ENCODE measurements at places on chromosomes 7 and 10. TPM values are rescaled to one million over a fixed set of nuclear protein-coding genes. Genes with fewer than 3 reads are reported as not detected.

TMEM178B gene
- polyA plus RNA-seq: not detected

OR9A2 gene
- polyA plus RNA-seq: not detected

CFAP69 gene
- not detected for polyA plus RNA-seq

AKR1C8 gene
- not detected for polyA plus RNA-seq

EMX2 gene
- polyA plus RNA-seq: not detected

GRCh38 chr10:117968354-117969182, 78.2 kb downstream of the RAB11FIP2 start:
- no peak for DNase-seq

DNA sequence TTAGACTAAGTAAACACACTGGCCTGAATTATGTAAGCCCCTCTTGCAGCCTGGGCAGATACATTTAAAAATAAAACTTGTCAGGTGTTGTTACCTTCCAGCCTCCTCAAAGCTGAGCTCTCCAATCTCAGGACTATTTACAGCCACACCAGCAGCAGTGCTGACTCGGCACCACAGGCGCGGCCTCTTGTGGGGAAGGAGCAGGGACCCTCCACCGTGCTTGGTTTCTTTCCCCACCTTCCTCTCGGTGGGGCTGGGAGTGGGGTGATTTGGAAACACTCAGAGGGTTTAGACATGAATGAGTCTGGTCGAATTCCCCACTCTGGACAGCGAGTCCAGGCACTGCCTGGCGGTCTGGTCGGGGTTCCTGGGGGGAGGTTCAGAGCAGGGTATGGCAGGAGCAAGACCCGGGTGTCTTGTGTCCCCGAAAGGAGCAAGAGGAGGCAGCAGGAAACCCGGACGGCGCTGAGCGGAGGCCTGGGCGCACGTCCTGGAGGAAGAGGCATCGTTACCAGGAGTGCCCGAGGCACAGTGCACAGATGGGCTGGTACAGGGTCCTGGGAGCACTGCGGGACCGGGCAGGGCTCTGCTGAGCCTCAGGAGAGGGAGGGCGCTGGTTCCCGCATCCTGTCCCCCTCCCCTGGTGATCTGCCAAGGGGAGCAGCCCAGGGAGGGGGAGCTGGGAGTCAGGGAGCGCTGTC, 29.2 kb upstream of the CFAP46 start:
- DNase-seq: no peak

GRCh38 chr10:63976538-63976937, 455.3 kb downstream of the REEP3 start:
- DNase-seq: no peak

DNA sequence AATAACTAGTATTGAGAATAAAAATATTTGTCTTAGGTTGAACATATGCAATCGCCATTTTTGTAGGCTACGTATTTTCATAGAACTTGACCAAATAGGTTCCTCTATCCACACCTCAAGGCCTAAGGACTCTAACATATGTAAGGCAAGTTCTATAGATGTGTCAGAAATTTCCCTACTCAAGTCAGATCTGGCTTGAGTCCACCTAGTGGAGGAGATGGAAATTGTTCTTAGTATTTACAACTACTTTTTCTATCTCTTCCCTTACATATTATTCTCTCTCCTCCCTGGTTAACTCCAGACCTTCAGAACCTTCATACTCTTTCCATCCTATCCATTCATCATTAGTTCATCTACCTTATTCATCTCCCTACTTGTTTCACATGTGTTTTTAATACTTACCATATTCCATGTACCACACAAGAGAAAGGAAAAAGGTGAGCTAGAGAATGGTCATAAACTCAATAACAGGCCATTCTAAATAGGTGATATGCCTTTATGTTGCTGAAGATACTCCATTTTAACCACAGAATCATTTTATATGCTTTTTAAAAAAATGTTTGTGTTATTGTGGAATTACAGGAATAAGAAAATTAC, 174.5 kb upstream of the HDAC9 start:
- no peak for DNase-seq

DNA sequence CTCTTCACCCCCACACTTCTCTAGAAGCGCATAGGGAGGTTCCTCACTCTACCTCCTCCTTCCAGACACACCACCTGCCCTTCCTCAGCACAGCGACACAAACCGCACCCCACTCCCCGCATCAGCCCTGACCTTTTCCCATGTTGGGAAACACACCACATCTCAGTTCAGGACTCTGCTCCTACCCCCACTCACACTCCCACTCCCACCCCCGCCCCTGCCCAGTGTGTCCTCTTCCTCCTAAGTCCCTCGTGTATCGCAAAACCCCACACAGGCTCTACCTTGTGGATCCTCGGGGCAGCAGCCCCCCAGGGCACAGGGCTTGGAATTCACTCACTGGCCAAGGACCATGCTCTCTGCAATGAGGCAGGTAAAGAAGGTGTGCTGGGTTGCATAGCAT, 4.2 kb upstream of the AOC1 start:
- no peak for DNase-seq

DNA sequence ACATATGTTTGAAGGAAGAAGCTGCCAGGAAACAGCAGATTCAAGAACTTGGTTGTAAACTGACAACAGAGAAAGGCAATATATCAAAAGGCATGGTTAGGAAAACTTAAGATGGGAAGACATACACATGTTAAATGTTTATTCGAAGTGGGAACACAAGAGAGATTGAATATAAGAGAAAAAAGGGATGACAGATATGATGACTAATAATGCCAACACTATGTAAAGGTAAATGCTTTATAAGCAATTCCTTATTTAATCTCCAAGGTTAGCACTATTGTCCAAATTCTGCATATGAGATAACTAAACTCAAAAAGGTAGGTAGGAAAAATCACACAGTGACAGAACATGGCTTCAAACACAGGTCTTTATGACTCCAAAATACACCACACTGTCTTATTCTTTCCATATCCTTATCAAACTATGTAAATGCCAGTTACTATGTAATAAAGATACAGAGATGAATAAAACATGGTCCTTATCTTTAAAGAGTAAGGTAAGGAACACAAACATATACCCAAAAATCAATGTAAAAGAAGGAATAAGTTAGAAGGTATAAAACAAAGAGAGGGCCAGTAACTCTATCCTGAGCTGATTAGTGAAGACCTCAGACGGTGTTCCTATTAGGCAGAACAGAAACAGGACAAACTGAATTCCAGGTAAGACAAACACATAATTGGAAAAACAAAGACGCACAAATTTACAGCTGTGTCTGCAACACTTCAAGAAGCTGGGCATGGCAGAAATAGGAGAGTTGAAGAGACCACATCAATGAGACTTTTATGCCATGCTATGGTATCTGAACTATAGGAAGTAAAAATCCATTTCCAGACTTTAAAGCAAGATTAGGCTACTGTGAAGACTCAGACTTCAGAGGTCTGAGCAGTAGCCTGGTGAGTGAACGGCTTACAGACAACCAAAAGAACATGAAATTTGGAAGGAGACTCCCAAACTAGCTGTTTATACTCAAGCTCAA, 56.1 kb downstream of the ABI1 start:
- DNase-seq: no peak

DNA sequence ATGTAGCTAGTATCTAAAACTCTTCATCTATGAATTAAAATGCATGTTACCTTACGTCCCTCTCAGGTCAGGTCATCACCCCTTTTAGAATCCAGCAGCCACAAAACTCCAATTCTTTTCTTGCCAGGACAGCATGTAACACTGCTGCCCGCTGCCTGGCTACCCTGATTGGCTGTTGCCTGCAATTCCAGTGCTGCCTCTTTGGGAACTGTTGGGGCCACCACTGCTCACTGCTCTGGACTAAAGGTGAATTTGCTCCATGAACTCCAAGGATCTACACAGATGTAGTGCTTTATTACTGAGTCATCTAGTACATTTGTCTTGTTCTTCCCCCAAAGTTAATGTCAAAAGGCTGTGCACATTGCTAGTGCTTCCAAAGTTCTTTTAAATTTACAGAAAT, 40.4 kb downstream of the SCIN start:
- DNase-seq: no peak

DNA sequence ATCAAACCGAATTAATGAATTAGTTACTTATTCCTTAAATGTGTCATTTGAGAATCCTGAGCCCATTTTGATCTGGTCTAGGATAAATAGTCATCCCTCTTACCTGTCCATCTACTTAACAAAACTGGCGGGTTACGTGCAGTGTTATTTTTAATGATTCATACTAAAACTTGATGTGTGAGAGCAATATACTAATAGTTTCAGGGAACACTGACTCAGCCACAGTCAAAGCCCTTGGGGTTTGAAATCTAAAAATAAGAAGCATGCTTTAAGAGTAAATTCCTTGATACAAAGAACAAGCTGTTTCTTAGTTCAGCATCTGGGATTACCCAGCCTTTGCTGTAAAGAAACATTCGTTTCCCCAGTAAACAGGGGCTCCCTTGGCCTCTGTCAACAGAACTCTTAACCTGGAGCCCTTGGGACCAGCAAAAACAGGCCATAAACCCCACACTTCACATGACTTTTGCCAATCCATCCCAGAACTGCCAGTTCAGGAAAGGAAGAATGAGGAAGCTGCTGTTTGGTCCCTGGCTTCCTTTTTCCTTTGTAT, 370.6 kb upstream of the IGFBP3 start:
- no peak for DNase-seq

DNA sequence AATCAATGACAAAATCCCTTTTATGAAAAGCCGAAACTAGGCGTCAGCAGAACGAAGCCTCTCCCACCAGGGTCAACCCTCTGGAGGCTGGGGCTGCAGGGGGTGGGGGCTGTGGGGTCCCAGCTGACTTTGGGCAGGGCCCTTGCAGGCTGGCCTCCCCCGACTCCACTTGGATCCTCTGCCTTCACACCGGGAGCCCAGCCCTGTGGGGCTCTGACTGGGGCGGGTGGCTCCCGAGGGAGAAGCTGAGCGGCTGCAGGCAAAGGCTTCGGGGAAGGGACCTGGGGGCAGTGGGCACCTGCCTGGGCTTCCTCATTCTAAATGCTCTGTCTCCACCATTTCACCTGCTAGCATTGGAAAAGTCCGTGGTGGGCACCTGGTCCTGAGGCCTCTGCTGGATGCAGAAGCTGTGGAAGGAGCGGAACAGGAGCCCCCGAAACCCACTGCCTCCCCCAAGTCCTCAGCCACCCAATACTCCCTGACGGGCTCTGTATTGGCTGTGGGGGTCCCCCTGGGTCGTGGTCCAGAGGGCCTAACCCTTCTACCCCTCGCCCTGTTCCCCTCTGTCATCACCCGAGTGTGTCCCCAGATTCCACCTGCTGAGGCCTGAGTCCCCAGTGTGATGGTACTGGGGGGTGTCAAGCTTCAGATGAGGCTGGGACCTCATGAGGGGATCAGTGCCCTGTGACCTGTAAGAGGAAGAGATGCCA, 108.6 kb downstream of the DNAJB6 start:
- no peak for DNase-seq

GRCh38 chr10:18561861-18562551, 89.4 kb downstream of the NSUN6 start:
- DNase-seq: no peak

- no peak for DNase-seq
Measured at GRCh38 chr10:59517996-59518395, 155.6 kb upstream of the FAM13C start.

- DNase-seq: no peak
Measured at GRCh38 chr10:34704526-34705184, 110.4 kb downstream of the PARD3 start.

- DNase-seq: no peak
Measured at GRCh38 chr10:77685432-77685831, 47.8 kb upstream of the KCNMA1 start.

Measured in naive B cell (primary cell).